ENCODE measurements at places on chromosomes 4 and X.

GRCh38 chrX:136784231-136784630 is 3.5 kb upstream of the ARHGEF6 start:
- DNase-seq = no peak

DNA sequence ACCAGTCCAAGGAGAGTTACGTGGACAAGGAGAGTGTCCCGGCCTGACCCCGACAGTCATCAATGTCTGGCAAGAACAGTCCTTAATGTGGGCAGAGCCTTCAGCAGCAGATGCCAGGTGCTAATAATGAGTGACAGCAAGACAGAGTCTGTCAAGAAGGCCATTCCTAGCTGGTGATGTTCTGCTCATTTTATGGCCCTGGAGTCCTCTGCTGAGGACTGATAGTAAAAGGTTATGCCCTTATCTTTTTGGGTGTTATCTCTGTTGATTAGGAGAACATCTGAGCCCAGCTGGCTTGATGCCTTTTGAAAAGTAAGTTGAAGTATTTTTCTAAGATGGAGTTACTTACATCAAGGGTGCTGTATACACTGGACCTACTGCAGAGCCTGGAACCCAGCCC is 67.3 kb downstream of the SLC34A2 start:
- DNase-seq = no peak

DNA sequence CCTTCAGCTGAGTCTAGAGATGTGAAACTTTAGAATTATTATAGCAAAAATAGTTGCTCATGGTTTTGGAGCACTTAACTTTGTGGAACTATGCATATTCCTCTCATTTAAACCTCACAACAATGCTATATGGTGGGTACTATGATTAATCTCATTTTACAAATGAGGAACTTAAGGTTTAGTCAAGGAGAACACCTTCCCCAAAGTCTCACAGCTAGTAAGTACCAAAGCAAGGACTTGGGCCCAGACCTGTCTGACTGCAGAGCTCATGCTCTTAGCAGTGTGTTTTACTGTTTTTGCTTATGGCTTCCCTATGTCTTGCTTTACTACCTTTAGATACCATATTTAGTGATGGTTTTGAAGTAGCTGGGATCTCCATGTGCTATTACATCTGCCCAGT is 5.1 kb downstream of the UBE2A start:
- DNase-seq = no peak

GRCh38 chr4:109928327-109929045 is 15.8 kb downstream of the EGF start:
- no peak for DNase-seq

GRCh38 chrX:140548985-140549384 is 44.1 kb upstream of the SOX3 start:
- no peak for DNase-seq

- DNase-seq = peak; percentile 82
These were observed 503.3 kb upstream of the FAM241A start for GRCh38 chr4:111641813-111642579.

DNA sequence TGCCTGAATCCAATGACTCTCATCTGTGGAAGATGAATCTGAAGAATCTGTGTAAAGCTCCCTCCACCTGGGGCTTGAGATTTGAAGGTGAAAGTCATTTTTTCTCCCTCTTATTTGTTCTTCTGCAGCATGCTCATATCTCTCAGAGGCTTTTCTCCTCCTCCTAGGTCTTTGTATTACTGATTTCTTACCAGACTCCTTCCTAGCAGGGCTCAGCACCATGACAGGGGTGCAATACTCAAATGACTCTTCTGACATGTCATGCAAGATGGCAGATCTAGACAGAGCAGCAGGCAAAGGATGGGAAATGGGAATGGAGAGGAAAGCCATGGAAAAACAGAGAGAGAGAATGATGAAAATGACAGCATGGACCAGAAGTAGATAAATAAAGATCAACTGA is 118.3 kb downstream of the TMA16 start:
- DNase-seq = no peak

- peak; percentile 3 for DNase-seq
These were observed 18.2 kb downstream of the PTTG2 start for GRCh38 chr4:37978248-37978924.

- DNase-seq = no peak
These were observed 20.0 kb upstream of the KLHL34 start for GRCh38 chrX:21678048-21678612.
